ENCODE measurements at places on chromosomes 1 and 21.

DNA sequence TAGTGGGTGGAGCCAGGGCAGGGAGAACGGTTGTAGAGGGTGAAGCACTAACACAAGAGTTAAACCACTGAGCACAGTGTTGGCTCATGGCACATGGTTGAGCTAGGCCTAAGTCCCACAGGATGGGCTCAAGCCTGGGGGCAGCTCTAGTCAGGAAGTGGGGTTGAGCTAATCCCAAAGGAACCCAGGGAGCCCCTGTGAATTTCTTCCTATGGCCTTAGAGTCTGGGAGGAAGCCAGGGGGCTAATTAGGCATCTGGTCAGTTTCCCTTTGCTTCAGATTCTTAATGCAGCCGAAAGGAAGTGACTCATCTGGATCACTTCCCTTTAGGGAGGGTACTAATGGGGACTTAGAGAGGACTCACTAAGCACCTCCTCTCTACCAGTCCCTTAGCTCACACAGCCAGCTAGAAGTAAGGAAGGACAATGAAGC, 10.1 kb downstream of the CFAP45 start:
- peak; percentile 5 for DNase-seq

DNA sequence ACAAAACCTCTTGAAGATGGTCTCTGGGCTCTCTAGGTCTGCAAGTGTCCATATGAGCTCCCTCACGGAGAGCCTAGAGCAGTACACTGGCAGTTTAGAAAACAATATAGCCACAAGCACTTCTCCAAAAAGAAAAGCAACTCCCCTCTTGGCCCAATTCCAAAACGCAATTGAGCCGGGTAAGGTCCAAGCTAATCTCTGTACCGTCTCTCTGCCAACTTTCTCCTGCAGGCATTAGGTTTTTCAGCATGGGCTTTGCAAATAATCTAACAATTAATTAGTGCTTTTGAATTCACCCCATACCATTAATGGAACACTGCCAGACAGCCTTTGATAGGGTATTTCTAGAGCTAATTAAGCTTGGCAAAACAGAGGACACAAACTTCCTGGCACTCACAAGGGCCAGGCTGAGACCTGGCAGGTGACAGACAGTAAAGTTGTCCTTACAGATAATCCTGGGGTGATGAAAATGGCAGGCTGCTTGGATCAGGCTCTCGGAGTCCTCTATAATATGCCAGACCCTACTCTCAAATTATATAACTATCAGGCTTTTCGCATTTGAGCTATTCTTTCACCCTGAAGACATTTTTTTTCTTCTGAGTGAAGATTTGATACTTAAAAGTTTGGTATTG, 39.8 kb downstream of the TGFBR3 start:
- DNase-seq: peak; percentile 92

DNA sequence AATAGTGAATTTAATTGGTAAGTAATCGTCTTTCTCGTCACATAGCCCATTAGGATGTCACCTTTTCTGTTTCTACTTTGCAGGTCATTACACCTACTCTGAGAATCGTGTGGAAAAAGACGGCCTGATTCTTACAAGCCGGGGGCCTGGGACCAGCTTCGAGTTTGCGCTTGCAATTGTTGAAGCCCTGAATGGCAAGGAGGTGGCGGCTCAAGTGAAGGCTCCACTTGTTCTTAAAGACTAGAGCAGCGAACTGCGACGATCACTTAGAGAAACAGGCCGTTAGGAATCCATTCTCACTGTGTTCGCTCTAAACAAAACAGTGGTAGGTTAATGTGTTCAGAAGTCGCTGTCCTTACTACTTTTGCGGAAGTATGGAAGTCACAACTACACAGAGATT, 23.3 kb downstream of the PARK7 start:
- DNase-seq: no peak

DNA sequence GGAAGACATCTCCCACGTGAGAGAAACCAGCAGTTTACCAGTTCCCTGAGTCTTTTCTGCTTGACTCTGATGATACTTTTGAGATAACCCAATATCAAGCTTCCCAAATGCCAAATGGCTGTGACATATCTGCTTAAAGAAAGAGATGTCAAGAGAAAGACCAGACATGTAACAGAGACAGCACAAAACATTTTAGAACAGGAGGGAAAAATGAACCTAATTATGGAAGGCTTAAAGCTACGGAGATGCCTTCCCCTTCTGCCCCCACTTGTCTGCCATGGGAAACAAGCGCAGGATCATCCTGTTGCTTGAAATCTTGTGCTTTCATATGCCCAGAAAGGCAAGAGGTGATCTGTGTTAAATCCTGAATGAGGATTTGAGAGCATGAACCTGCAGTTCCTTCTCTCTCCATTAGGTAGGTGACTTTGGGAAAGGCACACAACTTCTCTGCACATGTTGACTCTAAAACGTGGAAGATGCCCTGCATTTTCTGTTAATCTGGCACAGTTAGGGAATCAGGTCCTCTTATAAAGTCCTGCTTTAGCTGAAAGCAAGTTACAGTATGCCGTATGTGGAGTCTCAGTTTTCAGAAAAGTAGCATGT, 46.7 kb upstream of the MTR start:
- DNase-seq: no peak

DNA sequence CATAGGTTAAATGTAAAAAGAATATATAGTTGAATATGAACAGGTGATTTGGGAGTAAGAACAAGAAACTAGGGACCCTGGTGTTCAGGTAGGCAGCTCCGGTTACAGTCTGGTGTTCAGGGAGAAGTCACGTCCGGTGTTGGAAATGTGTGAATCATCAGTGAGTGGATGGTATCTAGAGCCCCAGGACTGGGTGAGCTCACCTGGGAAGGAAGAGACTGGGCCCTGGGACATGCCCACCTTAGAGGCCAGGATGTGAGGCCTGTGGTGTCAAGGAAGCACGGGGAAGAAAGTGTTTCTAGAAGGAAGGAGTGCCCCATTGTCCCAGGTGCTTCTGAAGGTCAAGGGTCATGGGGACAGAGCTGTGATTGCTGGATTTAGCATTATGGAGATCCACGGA, 1.5 kb upstream of the GJB3 start:
- DNase-seq: no peak

GRCh38 chr1:220315070-220315839, 43.0 kb upstream of the RAB3GAP2 start:
- no peak for DNase-seq

- no peak for DNase-seq
Observed at GRCh38 chr1:28480308-28480707, 25.5 kb upstream of the RCC1 start.

DNA sequence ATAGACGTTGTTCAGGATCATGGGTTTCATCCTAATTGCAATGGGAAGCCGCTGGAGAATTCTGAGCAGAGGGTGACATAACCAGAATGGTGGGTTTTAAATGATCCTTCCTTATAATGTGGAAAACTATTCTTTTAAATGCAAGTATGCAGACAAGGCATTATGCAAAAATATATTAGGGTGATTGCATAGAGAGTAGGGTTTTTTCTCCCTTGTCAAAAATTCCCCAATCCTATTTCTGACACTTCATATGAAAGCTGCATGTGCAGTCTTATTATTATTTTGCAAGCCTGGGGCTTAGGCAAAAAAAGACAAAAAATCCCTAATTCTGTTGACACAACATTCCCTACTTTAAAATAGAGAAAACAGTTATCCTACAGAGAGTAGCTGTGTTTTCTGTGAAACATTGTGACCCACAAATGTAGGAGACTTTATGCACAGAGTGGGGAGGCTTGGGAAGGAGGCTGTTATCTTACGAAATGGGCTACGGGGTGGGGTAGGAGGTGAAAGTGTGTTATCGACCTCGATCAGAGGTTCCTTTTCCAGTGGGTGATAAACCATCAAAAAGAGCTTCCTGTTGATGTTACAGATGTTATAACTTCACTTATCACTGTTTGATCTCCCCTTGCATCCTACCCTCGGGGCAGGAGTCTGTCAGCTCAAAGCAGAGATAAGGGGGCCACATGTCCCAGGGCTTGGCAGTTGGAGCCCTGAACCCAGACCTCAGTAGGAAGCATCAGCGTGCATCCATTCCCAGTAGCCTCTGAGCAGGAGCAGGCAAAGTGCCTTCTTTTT, 27.2 kb downstream of the RHEX start:
- no peak for DNase-seq

DNA sequence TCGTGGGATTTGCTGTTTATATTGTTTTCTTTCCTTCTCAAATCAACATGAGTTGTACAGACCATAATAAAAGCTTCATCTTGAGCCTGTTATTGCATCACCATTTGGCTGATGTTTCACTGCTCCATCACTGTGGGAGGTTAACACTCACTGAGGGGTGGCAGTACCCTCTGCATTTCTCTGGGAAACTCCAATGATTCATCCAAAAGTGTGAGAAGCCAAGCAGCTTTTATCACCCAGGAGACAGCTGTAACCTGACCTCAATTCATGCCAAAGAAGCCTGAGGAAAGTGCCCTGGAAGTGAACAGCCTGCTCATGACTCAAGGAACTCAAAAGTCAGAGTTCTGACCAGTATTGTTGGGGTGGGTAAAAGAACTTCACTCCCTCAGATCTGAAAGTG, 84.1 kb downstream of the GPR88 start:
- DNase-seq: peak; percentile 15

GRCh38 chr21:15272171-15272570, 207.4 kb upstream of the NRIP1 start:
- no peak for DNase-seq

DNA sequence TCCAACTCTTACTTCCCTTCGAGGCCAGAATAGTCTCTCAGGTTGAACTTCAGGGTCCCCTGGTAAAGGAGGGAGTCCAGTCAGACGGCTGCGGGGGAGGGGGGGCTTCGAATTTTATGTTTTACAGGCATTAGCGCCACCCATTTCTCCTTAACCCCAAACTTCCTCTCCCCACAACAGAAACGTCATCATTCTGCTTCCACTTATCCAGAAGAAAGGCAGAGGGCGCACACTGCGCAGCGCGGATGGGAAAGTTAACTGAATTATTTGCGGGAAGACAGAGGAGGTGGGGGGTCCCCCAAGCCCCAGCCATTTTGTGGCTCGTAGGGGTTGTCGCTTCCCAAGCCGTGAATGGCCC, 529 bp upstream of the PRMT2 start:
- DNase-seq: peak; percentile 87

Measured in NCI-H524 (cell line).